ENCODE measurements at places on chromosomes 4 and X.
A peak's percentile ranks its signal among the peaks of the same experiment; 100 is the strongest.

GRCh38 chr4:147336252-147336651 is 144.6 kb upstream of the EDNRA start:
- no peak for DNase-seq

DNA sequence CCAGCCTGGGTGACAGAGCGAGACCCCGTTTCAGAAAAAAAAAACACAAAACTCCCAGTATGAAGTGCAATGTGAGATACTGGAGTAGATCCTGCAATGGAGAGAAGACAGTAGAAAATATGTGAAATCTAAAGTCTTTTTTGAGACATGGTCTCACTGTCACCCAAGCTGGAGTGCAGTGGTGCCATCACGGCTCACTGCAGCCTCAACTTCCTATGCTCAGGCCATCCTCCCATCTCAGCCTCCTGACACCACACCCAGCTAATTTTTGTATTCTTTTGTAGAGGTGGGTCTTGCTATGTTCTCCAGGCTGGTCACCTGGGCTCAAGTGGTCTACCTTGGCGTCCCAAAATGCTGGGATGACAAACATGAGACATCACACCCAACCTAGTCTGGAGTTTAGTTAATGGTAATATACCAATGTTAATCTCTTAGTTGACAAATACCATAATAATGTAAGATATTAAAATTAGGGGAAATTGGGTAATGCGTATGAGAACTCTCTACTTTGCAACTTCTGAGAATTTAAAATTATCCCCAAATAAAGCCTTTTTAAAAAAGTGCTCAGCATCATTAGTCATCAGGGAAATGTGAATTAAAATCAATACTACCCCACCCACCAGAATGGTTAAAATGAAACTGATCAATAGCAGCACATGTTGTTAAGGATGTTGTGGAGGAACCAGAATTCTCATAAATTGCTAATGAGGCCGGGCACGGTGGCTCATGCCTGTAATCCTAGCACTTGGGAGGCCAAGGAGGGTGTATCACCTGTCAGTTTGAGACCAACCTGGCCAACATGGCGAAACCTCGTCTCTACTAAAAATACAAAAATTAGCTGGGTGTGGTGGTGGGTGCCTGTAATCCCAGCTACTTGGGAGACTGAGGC is 15.0 kb downstream of the RBMX start:
- DNase-seq = no peak

DNA sequence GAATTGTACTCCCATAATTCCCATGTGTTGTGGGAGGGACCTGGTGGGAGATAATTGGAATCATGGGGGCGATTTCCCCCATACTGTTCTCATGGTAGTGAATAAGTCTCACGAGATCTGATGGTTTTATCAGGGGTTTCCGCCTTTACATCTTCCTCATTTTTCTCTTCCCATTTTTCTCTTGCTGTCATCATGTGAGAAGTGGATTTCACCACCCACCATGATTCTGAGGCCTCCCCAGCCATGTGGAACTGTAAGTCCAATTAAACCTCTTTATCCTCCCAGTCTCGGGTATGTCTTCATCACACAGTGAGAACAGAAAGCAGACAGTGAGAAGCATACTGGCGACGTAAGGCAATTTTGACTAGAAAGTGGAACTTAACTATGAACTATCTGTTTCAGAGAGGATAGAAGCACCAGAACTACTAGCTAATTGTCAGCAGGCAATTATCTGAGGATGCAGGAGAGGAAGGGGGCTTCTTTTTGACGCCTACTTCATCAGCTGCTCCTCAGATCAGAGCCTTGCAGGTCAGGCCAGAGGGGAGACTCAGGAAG is 8.5 kb upstream of the GPR50 start:
- DNase-seq = no peak

DNA sequence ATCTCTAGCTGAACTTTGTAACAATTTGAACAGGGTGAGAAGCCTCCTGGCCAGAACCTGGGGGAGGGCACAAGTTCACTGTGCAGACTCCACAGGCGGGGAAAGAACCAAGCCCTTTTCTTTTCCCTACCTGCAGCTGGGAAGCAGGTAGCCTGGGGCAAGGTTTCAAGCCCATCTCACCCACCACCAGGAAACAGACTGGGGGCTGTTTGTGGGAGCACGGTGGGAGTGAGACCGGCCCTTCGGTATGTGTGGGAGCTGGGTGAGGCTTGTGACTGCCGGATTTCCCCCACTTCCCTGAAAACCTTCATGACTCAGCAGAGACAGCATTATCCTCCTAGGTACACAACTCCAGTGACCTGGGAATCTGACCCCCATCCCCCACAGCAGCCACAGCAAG is 211.7 kb downstream of the ZNF674 start:
- no peak for DNase-seq

DNA sequence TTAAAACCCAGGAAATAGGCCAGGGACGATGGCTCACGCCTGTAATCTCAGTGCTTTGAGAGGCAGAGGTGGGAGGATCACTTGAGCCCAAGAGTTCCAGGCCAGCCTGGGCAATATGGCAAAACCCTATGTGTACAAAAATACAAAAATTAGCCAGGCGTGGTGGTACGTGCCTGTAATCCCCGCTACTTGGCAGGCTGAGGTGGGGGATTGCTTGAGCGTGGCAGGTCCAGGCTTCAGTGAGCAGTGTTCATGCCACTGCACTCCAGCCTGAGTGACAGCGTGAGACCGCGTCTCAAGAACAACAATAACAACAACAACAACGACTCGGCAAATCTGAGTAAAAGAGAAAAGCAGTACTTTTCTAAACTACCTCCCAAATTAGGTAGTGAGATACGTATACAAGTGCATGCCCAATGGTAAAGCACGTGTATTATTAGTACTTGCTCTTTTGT is 13.0 kb upstream of the NDUFC1 start:
- DNase-seq = no peak

GRCh38 chr4:148110169-148110568 is 332.0 kb downstream of the NR3C2 start:
- DNase-seq = no peak

- DNase-seq = no peak
Measured at GRCh38 chr4:70713453-70714078, 8.2 kb upstream of the RUFY3 start.

DNA sequence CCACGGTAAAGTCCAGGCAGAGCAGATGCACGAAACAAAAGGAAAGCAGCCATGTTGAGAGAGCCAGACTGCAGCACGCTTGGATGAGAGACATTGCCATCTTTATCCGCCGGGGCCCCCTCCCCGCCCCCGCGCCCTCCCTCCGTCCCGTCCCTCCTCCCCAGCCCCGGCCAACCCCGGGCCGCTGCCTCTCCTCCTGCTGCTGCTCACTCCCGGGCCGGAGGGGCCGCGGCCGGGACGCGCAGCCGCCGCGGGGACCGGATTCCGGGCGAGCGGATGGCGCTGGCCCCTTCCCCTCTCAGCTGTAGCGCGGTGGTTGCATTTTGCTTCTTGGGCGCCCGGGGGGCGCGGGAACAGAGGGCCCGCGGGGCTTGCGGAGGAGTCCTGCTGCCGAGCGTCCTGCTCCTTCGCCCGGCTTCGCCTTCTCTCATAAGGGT is 542 bp downstream of the RNF150 start:
- no peak for DNase-seq

GRCh38 chr4:17117746-17118145 is 219.3 kb upstream of the LDB2 start:
- DNase-seq = no peak

GRCh38 chr4:20589436-20589835 is 110.8 kb upstream of the PACRGL start:
- no peak for DNase-seq

DNA sequence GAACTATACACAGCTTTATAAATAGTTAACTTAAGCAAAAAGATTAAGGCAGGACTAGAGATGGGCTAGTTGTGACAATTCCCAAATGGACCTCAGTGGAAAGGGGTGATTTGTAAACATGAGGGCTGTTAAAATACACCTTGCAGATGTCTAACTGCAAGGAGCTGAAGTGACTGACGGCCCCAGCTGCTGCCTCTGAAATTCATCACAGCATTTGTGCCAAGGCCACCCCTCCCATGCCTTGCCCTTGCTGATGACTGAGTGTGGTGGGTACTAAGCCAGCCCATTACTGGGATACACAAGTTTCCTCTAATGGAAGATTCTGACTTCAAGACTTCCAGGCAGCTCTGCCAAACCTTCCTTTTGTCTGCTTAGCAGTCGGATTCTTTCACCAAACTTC is 23.7 kb upstream of the EGFL6 start:
- DNase-seq = no peak

GRCh38 chrX:24203072-24203808 is 53.7 kb downstream of the ZFX start:
- no peak for DNase-seq

- DNase-seq = no peak
Measured at GRCh38 chrX:134624046-134624430, 34.2 kb downstream of the PLAC1 start.

GRCh38 chr4:102390438-102390837 is 45.2 kb upstream of the SLC39A8 start:
- no peak for DNase-seq

- no peak for DNase-seq
Measured at GRCh38 chr4:100357542-100357941, 160.3 kb downstream of the EMCN start.

- DNase-seq = peak; percentile 70
Measured at GRCh38 chrX:136168929-136169735, 21.8 kb downstream of the FHL1 start.

- no peak for DNase-seq
Measured at GRCh38 chr4:85569730-85570299, 94.9 kb downstream of the ARHGAP24 start.

GRCh38 chr4:136803433-136803832 is 728.9 kb downstream of the PCDH18 start:
- no peak for DNase-seq

DNA sequence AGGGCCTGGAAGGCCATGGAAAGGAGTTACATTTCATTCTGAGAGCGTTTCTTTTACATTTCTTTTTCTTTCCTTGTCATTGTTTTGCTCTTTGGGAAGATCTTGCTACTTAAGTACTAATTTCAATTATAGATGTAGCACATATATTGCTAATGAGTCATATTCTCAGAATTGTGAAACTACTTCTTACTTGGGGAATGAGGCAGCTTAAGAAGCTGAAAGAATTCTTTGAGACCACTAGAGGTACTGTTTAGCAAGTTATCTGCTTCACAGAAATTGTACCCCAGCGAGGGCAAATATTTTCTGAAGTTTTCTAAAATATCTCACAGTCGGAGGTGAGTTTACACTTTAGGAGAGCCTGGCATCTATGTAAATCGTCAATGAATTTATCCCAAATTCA is 100.6 kb downstream of the AFF2 start:
- DNase-seq = no peak

DNA sequence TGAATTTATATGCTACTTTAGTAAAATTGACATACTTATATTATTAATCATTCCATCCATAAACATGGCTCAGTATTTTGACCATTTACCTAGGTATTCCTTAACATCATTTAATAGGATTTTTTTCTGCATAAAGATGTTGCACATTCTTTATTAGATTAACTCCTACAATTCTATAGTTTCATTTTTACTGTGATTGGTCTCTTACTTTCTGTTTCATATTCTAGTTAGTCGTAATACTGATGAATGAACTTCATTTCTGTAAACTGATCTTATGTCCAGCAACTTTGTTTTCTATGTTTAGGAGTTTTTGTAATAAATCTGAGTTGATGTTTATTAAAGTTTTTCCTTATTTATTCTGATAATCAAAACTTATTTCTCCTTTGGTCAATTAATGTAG is 278.2 kb upstream of the CXXC4 start:
- no peak for DNase-seq

DNA sequence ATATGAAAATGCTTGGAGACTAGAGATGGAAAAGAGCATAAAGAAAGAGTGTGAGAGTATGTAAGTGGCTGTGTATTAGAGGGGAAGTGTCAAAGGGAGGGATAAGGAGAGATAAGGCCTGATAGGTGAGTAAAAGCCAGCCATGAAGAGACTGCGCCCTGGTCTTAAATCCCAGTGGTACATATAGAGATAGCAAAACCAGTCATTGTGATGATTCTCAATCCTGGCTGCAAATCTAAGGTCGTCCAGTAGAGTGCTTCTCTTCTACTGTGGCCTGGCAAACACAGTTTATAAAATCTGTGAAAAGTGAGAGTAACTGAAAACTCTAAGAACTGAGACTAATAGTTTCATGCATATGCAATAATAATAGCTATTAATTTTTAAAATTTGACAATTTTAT is 86.9 kb downstream of the MAB21L2 start:
- DNase-seq = no peak

GRCh38 chr4:108398836-108399235 is 221.5 kb upstream of the RPL34 start:
- no peak for DNase-seq

DNA sequence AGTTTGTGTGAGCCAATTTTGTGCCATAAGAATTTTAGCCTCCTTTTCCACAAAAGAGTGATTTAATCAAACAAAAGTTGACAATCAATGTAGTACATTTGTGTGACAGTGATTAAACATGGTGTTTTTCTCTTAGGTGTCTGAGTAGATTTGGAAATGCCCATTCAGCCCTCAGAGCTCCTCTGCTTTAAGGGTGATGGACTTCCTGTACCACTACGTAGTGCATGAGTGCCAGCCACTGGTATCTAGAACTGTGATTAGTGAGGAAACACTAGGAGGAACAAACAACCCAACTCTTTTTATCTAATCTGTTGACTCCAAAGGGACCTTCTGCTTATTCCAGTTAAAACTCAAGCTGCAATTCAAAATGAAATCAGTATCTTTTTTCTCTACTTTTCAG is 151.7 kb downstream of the SNCA start:
- DNase-seq = no peak

- DNase-seq = no peak
Measured at GRCh38 chrX:115134382-115134781, 54.8 kb upstream of the RBMXL3 start.

DNA sequence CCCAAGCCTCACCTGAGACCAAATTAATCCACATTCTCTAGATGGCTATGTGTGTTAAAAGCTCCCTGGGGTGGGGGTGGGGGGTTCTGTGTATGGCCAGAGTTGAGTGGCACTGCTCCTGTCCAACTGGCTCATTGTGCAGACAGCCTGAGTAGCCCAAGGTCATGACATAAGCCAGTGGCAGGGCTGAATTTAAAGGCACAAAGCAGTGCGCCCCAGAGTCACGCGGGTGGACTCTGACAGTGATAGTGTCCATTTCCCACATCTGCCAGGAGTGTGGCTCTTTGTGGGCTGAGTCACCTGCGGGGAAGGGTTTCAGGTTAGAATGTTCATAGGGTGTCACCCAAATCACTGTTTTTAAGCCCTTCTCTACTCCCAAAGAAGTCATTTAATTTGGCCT is 45.4 kb downstream of the SCD5 start:
- no peak for DNase-seq

- DNase-seq = no peak
Measured at GRCh38 chrX:17638731-17639130, 98.6 kb upstream of the SCML1 start.

DNA sequence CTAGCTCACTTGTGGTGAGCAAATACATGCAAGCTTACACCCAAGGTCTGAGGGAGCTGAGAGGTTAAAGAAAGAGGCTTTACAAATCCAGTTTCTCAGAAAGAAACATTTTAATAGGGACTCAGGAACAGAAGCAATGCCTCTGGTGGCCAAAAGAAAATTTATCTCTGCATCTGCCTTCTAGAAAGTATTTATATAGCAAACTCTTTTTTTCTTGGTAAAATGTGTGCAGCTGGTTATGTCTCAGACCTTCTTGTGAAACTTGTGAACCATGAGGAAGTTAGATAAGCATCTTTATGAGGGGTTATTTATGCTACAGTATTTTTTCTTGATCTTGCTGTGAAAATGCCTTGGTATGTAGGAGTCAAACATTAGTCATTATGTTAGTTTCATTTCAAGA is 48.5 kb upstream of the CYSLTR1 start:
- no peak for DNase-seq

- DNase-seq = no peak
Measured at GRCh38 chrX:17039826-17040225, 93.4 kb downstream of the REPS2 start.
